ENCODE measurements at places on chromosomes 6 and 20.
A peak's percentile ranks its signal among the peaks of the same experiment; 100 is the strongest.

GRCh38 chr6:11828262-11828870, 49.8 kb upstream of the ADTRP start:
- no peak for DNase-seq

DNA sequence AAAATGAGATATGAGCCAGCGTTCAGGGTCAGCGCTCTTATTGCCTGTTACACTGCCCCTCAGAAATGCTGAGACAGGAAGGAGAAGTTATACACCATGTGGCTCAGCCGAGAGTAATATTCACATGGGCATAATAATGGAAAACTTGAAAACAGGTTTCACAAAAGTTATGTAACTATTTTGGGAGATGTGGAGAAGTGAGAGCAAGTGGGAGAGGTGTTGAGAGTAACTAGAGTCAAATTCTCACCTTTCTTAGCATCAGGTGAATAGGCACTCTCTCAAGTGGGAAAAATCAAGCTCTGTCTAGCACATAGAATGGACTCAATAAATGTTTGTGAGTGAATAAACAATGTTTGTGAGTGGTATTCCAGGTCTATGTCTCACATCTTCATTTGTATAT, 94.5 kb downstream of the TBX18 start:
- DNase-seq, result no peak

DNA sequence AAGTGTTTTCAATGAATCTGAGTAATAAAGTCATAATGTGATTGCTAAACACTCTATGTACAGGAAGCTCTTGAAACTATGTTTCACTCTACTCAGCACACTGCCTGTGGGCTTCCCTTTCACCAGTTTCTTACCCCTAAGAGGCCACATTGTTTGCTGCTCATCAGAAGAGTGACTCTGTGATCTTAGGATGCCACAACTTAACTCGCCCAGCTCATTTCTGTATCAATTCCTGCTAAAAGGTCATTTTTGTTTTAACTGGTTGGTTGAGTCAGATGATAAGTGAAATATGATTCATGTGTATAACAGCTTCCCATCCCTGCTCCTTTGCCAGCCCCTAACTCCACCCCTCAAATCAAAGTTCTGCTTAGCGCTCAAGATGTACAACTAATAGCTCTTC, 9.8 kb upstream of the NDUFAF4 start:
- DNase-seq, result peak; percentile 26

GRCh38 chr6:75199889-75200288, 6.0 kb downstream of the COL12A1 start:
- no peak for DNase-seq

DNA sequence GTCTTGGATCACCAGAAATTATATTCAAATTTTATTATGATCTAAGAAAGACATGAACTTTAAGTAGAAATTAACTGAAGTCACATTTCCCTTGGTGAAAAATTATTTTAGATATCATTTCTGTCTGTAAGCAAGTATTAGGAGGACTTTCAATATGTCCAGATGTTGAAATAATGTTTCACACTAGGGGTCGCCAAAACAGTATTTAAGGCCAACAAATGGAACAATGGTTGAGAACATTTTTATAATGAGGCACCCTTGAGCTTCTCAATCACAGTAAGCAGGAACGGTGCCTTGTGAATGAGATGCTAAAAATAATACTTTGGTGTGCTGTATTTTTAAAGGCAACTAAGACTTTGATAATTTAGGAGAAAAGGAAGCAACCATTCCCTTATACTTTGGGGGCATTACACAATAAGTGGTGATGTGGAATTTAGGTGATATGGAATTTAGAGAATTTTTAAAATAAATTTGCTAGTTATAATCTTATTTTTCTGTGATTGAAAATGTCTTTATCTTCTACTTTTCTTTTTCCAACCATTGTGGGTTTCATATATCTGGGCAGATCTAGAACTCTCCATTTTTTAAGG, 9.6 kb upstream of the SF3B5 start:
- no peak for DNase-seq

- no peak for DNase-seq
These were observed 67.0 kb downstream of the ARMC2 start for GRCh38 chr6:108915258-108915657.

GRCh38 chr6:45505470-45505869, 127.7 kb upstream of the SUPT3H start:
- DNase-seq, result no peak

DNA sequence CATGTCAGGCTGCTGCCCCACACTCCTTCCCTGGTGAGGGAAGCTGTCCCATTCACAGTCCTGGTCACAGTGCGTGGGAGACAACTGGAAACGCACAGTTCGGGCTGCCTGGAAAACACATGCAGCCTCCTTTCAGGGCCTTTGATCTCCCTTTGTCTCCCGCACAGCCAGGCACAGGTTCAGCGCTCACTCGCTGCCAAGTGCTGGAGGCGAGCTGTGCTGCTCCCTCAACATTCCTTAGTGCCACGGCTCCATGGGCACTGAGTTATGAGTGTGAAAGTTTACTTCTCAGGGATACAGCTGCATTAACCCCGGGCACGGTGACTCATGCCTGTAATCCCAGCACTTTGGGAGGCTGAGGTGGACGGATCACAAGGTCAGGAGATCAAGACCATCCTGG, 9.1 kb downstream of the YTHDF1 start:
- no peak for DNase-seq

DNA sequence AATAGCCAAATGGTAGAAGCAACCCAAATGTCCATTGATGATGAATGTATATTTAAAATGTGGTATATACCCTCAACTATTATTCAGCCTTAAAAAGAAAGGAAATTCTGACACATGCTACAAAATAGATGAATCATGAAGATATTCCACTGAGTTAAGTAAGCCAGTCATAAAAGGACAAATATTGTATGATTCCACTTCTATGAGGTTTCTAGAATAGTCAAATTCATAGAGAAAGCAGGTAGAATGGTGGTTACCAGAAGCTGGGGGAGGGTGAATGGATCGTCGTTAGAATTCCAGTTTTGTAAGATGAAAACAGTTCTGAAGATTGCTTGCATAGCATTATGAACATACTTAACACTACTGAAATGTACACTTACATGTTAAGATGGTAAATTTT, 214.3 kb upstream of the MYLIP start:
- no peak for DNase-seq

GRCh38 chr6:79862126-79862525, 85.2 kb downstream of the ELOVL4 start:
- no peak for DNase-seq

- DNase-seq, result no peak
These were observed 471.2 kb downstream of the PKHD1 start for GRCh38 chr6:51616243-51616642.

- no peak for DNase-seq
These were observed 32.2 kb downstream of the MRAP2 start for GRCh38 chr6:84065693-84066290.

DNA sequence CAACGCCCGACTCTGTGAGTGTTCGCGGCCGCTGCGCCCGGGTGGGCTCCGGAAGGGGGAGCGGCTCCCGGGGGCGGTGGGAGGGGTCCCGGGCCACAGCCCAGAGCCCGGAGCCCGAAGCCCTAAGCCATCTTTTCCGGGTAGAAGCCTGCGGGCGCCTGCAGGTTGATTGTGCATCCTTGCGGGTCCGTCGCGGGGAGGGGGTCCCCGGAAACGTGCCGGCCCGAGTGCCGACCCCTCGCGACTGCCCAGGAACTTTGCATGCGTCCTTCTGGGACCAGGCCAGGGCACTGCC, 413 bp downstream of the PTPRA start:
- peak; percentile 62 for DNase-seq

DNA sequence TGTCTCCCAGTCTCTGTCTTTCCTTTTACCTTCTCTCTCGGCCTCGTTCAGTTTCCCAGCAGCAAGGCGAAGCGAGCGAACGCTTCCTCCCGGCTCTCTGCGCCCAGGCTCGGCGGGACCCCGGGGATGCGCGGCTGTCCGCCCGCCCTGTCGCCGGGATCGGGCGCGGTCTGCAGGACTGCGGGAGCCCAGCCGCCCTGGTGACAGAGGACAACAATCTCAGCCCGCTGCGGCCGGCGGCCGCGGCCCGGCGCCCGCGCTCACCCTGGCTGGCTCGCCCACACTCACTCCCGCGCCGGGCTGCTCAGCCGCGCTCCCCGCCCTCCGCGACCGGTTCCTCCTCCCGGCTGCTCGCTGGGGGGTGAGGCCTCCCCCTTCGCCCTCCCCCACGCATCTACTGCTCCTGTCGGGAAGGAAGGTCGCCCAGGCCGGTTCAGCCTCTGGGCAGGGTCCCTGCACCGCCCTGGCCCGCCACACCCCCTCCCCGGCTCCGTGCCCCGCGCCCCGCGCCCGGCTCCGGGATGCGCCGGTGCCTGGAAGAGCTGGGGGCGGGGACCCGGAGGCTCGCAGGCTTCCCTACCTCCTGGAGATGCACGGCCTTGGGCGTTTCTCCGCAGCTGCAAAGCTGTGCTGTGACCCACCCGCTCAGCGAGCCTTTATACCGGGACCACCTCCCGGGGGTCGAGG, 410 bp downstream of the SYNE1 start:
- peak; percentile 13 for DNase-seq

GRCh38 chr20:44615169-44615791, 32.9 kb downstream of the PKIG start:
- DNase-seq, result no peak

GRCh38 chr20:53017206-53017605, 45.0 kb downstream of the TSHZ2 start:
- no peak for DNase-seq

- DNase-seq, result no peak
These were observed 50.7 kb upstream of the BHLHE23 start for GRCh38 chr20:63057171-63058117.

DNA sequence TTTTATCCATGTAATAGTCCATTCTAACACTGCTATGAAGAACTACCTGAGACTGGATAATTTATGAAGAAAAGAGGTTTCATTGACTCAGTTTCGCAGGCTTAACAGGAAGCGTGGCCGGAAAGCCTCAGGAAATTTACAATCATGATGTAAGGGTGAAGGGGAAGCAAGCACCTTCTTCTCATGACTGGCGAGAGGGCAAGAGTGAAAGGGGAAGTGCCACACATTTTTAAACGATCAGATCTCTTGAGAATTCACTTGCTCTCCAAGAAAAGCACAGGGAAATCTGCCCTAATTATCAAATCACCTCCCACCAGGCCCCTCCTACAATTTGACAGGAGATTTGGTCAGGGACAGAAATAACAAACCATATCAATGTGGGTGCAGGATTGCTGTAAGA, 859.7 kb downstream of the EPHA7 start:
- DNase-seq, result no peak
